ENCODE measurements at places on chromosomes 1 and 21. TPM values are rescaled to one million over a fixed set of nuclear protein-coding genes. Genes with fewer than 3 reads are reported as not detected.

Gene CCDC181
- total RNA-seq = 0.15 TPM

Gene NPR1
- 5.2 TPM for total RNA-seq

Gene TMOD4
- 1.2 TPM for total RNA-seq

Gene EPB41
- 68.0 TPM for total RNA-seq

Gene C8B
- not detected for total RNA-seq

DNA sequence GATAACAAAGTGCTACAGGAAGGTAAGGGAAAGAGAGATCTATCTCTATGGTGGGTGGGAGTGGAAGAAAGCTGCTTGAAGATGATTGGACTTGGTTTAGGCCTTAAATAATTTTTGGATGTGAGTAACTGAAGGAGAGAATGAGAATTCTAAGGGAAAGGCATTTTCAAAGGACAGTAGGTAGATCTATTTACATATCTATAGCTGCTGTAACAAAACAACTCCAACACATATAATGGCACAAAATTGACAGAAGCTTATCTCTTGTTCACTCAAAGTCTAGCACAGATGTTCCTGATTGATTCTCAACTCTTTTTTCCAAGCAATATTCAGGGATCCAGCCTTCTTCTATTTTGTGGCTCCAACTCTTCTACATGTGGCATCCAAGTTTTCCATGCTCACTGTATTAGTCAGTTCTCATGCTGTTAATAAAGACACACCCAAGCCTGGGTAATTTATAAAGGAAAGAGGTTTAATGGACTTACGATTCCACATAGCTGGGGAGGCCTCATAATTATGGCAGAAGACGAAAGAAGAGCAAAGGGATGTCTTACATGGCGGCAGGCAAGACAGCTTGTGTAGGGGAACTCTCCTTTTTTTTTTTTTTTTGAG, 3.1 kb upstream of the DDAH1 start:
- no peak for DNase-seq

DNA sequence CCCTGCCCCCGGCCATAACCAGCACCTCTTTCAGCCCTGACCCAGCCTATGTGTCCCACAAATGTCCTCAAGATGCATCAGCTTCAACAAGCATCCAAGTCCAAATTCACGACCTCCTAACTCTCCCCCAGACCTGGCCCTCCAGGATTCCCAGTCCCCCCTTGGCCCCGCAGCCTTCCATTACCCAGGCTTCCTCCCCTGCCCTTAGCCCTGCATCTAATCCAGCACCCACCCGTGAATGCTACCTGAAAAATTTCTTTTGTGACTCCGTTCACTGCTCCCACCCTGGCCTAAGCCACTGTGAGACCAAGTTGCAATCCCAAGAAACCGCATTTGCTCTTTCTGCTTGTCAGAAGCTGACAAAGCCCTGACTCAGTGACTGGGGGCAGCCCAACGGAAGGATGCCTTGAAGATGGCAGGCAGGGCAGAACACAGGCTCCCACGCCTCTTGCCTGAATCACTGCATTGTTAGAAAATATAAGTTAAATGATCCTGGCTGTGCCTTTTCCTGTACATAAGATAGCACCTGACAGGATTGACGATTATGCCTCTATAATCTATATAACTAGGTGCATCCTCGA, 939 bp upstream of the MFAP2 start:
- no peak for DNase-seq

GRCh38 chr1:221724931-221725605, 16.8 kb downstream of the DUSP10 start:
- no peak for DNase-seq

GRCh38 chr1:114286960-114287359, 133.3 kb upstream of the SYT6 start:
- no peak for DNase-seq

DNA sequence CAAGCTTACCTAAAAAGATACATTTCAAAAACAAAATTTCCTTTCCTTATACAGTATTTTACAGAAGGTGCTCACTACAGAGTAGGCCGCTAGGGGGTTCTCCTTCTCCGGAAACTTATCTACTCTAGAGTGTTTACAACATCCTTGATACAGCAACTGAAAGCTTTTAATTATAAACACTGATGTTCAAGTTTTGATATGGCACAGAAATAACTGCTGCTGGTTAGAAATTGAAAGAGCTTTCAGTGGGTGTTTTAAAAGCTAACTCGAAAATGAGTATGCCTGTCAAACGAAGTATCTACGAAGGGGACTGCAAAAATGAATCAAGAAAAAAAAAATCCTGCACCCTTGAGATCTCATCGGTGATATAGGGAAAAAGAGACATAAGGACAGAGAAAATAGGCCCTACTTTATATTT, 1.0 kb downstream of the YOD1 start:
- no peak for DNase-seq

DNA sequence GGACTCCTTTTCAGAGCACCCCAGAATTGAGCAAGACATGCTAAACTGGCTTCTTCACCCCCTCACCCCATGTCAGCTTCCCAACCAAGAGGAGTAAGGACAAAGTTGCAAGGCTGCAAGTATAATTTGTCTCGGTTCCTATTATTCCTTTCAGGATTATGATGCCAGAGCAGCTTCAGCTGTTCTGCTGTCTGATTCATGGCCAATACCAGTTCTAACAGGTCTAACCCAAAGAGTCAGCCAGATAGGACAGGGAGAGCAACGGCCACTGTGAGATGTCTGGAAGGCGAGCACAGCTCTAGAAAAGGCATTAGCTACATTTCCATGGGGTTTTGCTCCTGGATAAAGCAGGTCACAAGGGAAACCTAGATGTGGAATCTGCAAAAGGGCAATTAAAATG, 53.3 kb upstream of the HOOK1 start:
- DNase-seq = no peak

Measured in left colon (tissue), 2 donors.